ENCODE measurements at places on chromosomes 11 and 22. TPM values are rescaled to one million over a fixed set of nuclear protein-coding genes. Genes with fewer than 3 reads are reported as not detected.

Gene KCNJ11
- 0.12 TPM for total RNA-seq

Gene BLID
- total RNA-seq: 0.16 TPM

Gene PIM3
- 30.3 TPM for total RNA-seq

Gene MIAT
- not detected for total RNA-seq

Gene GSTT2B
- 12.3 TPM for total RNA-seq

Gene SLC1A2
- total RNA-seq: 1.7 TPM

Gene DENND6B
- total RNA-seq: 1.3 TPM

Gene PKNOX2
- 0.10 TPM for total RNA-seq

GRCh38 chr22:50696799-50697561, 24.4 kb downstream of the SHANK3 start:
- no peak for DNase-seq

GRCh38 chr11:32462011-32462690, 26.8 kb upstream of the WT1 start:
- no peak for DNase-seq

DNA sequence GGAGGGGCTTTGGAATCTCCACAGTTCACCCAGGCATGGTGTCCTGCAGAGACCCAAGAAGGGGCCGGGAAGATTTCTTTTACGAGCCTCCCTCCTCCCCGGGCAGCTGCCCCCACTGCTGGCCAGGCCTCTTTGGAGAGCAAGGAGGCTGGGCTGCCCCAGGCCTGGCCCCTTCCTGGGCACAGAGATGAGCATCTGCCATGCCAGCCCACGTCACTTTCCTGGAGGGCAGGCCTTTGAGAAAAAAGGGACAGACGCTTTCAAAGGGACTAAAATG, 60.5 kb upstream of the FGF3 start:
- DNase-seq: no peak

GRCh38 chr11:114571712-114572111, 12.0 kb upstream of the NXPE1 start:
- no peak for DNase-seq

GRCh38 chr11:12007230-12007593, 1.2 kb downstream of the DKK3 start:
- DNase-seq: no peak

- no peak for DNase-seq
These were observed 133.5 kb downstream of the MYO18B start for GRCh38 chr22:25875461-25875860.

- DNase-seq: no peak
These were observed 51.6 kb downstream of the ETS1 start for GRCh38 chr11:128535468-128536457.

GRCh38 chr11:69486056-69486772, 4.8 kb downstream of the LINC01488 start:
- DNase-seq: no peak

- no peak for DNase-seq
These were observed 54.6 kb downstream of the KCNA4 start for GRCh38 chr11:29962243-29962642.

- DNase-seq: no peak
These were observed 670 bp downstream of the LSP1 start for GRCh38 chr11:1853376-1854131.

DNA sequence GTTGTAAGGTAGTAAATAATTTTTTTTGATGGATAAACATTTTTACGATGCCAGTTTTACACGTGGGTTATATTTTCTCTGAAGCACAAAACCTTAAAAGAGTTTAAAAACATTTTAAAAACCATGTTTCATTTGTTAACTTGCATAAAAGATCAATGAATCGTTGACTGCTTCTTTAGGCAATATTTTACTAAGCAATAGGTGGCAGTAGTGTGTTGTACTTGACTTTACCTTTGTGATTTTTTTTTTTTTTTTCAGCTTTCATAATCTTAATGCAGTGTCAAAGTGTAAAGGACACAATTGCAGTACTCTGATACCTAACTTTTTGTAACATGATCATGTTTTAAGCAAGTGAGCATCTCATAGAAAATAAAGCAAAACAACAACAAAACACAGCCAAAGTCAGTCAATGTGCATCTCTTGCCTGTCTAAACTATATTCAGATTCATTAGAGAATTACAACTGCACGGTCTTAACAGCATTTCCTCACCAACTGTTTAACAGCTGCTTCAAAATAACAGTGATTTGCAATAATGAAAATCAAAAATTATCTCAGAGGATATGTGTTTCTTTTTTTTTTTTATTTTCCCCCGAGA, 27.7 kb downstream of the DNAJC24 start:
- peak; percentile 16 for DNase-seq

DNA sequence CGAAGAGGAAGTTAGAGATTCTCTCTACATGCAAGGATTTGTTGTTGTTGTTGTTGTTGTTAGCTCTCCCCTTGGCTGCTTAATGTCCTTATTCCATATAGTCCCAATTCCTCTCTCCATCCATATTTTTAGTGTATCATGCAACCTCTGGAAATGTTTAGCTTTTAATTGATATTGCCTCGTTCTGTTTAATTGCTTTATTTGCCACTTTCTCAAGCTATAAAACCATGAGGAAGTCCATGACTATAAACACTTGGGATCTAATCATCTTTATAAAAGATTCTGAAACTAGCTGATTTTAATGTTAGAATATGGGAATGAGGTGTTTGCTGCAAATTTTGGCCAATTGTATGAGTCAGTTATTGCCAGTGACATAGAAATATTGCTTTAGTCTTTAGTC, 5.5 kb upstream of the OR9G1 start:
- DNase-seq: no peak

- DNase-seq: no peak
These were observed 54.2 kb upstream of the PDE3B start for GRCh38 chr11:14589421-14589820.

- no peak for DNase-seq
These were observed 56.2 kb downstream of the CASP12 start for GRCh38 chr11:104841973-104842525.

- DNase-seq: no peak
These were observed 28.9 kb upstream of the ACER3 start for GRCh38 chr11:76831686-76832310.
